Upper lobe of right lung (tissue), 1 donor: ENCODE measurements at places on chromosomes 6 and 20.

DNA sequence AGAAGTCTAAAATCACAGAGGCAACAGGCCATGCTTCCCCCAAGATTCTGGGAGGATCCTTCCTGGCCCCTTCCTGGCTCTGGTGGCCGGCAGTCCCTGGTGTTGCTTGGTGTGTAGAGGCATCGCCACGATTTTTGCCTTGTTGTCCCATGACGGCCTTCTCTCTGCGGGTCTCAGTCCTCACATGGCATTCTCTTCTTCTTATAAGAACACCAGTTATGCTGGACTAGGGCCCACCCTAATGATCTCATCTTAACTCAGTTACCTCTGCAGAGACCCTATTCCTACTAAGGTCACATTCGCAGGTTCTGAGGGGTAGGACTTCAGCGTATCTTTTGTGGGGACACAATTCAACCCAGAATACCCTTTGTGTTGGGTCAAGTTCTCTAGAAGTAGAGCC lies 168.0 kb downstream of the LINC00237 start:
- DNase-seq: no peak

DNA sequence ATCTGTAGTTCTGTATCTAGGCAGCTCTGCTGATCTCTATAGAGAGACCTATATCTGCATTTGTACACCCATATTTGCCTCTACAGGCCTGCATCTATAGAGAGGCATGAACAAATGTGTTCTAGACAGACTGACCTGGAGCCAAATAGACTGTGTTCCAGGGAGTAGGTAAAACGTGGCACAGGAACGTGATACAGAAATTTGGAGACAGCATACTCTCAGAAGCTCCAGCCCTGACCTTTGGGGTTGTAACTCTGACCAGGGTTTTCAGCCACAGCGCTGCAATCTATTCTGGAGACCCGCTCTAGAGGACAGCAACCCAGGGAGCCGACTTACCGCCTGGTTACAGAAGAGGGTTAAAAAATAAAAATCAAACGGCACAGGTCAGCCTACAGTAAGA lies 983 bp downstream of the RBBP9 start:
- no peak for DNase-seq

DNA sequence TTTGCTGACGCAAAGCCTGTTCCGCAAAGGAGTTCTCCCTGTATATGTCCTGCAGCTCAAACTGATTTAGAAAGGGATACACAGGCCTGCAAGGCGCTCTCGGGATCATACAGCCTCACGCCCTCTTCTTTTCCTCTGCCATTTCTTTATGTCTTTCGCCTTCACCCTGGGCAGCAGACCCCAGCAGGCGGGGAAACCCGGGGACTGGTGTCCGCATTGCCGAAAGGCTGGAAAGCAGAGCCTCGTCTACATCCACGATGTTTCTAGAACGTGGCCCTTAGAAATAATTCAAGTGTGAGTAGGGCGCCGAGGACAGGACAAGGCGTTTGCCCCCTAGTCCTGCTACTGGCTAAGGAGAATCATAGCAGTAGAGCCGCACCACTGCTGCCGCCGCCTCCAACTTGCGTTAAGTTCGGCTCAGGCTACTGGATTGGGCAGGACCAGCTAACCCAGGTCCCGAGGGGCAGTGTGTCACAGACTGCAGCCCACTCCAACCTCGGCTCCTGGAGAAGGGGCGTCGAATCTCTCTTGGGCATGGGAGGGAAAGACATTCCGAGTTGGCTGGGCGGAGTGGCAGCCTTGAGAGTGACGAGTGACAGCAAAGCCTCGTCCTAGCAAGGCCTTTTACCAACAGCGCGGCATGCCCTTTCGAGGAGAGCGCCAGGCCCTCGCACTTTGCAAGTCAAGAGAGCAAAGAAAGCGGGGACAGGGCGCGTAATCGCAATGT lies 2.6 kb upstream of the TBX18 start:
- DNase-seq: no peak

DNA sequence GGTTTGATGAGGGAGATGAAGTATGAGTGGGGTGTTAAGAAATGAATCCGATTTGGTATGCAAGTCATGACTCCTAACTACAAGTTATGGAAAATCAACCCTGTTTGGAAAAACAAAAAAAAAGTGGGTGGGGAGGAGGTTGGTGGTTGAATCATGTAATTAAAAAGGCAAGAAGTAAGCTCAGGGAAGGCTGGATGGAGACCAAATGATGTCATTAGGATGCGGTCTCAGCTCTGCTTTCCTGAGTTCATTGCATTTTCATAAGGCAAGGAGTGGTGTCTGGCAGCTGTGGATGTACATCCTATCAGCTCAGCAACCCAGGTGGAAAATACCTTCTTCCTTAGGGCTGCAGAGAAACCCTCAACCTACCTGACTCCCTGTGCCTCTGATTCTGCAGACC lies 60.4 kb upstream of the AKAP12 start:
- no peak for DNase-seq

DNA sequence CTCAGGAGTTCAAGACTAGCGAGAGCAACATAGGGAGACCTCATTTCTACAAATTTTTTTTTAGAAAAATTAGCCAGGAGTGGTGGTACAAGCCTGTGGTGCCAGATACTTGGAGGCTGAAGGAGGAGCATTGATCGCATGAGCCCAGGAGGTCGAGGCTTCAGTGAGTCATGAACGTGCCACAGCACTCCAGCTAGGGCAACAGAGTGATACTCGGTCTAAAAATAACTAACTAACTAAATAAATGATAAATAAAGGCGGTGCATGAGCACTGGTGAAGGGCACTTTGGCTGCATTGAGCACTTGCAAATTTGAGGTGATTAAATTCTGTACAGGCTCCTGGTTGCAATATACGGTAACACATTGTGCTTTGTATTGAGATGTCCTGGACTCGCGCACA lies 13.5 kb downstream of the HLA-A start:
- DNase-seq: no peak

- DNase-seq: no peak
These were observed 20.8 kb downstream of the SDCBP2 start for GRCh38 chr20:1308067-1308701.

- no peak for DNase-seq
These were observed 105.8 kb upstream of the TRAF3IP2 start for GRCh38 chr6:111711476-111711875.

- DNase-seq: no peak
These were observed 1.3 kb downstream of the CEP85L start for GRCh38 chr6:118649918-118650581.

DNA sequence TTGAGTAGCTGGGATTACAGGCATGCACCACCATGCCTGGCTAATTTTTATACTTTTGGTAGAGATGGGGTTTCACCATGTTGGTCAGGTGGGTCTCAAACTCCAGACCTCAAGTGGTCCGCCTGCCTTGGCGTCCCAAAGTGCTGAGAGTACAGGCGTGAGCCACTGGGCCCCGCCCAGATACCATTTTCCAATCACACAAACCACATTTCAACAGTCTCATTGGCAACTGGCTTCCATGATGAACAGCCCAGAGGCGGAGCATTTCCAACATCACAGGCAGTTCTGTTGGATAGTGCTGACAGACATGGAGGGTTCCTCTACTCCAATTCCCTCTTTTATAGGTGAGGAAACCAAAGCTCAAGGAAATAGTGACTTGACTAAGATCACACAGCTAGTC lies 43.9 kb upstream of the PLCB4 start:
- no peak for DNase-seq

GRCh38 chr6:13544454-13545186 lies 29.8 kb upstream of the SIRT5 start:
- DNase-seq: no peak

- DNase-seq: no peak
These were observed 1.5 kb downstream of the HTR1B start for GRCh38 chr6:77461796-77462195.

GRCh38 chr6:37941871-37942270 lies 122.3 kb downstream of the ZFAND3 start:
- DNase-seq: no peak

- no peak for DNase-seq
These were observed 183.2 kb downstream of the TINAG start for GRCh38 chr6:54491431-54491830.

- DNase-seq: no peak
These were observed 65.8 kb downstream of the EYA4 start for GRCh38 chr6:133306931-133307330.

- DNase-seq: no peak
These were observed 47.0 kb downstream of the ZDHHC14 start for GRCh38 chr6:157427969-157428368.

DNA sequence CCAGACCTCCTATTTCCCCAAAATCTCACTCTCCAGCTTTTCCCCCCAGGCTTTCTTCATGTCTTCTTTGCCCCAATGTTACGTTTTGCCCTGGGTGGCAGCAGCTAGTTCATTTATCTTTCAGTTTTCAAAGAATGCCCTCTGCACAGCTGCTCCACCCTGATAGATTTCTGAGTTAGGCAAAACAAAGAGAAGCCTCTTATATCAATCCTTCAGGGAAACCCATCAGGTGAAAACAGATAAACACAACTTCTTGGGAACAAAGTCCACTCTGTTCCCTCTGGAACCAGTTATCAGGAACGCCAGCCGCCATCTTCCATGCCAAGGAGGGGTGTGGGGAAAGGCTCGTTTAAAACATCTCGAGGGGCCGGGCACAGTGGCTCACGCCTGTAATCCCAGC lies 34.0 kb downstream of the ZBTB9 start:
- DNase-seq: no peak

GRCh38 chr6:72248621-72249020 lies 362.3 kb downstream of the RIMS1 start:
- no peak for DNase-seq

DNA sequence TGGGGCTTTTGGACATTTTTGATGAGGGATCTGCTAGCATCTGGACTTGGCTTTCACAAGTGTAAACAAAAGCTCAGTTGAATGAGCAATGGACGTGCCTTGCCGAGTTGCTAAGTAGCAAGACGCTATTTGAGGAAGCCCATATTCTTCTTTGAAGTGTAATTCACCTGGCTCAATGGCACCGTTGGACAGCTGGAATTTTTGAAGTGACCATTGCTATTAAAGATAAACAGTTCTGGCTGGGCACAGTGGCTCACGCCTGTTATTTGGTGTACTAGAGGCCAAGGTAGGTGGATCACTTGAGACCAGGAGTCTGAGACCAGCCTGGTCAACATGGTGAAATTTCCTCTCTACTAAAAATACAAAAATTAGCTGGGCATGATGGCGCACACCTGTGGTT lies 88.8 kb upstream of the SOX4 start:
- no peak for DNase-seq

GRCh38 chr20:51491393-51491792 lies 51.1 kb downstream of the NFATC2 start:
- no peak for DNase-seq

- DNase-seq: no peak
These were observed 154.3 kb downstream of the PREX1 start for GRCh38 chr20:48673507-48673906.

- no peak for DNase-seq
These were observed 351.6 kb upstream of the CNR1 start for GRCh38 chr6:88517737-88518136.

GRCh38 chr20:17843246-17844132 lies 125.1 kb downstream of the SNX5 start:
- no peak for DNase-seq

- no peak for DNase-seq
These were observed 376.4 kb downstream of the HACE1 start for GRCh38 chr6:104483225-104483834.

DNA sequence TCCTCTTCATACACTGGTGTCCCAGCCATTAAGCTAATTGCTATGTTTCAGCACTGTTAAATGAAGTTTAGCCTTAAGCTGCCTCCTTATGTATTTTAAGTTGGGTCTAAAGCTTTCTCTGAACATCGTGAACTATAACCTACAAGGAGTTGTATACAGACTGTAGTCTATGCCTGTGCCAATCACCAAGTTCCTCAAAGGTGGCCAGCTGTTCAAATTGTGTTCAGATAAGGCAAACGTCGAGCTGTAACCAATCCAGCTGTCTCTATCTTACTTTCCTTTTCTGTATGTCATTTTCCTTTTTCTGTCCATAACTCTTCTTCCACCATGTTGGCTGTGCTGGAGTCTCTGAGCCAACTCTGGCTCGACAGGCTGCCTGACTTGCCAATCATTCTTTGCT lies 199.6 kb downstream of the OGFRL1 start:
- no peak for DNase-seq

GRCh38 chr20:48098099-48098498 lies 312.8 kb upstream of the SULF2 start:
- DNase-seq: peak; percentile 37

DNA sequence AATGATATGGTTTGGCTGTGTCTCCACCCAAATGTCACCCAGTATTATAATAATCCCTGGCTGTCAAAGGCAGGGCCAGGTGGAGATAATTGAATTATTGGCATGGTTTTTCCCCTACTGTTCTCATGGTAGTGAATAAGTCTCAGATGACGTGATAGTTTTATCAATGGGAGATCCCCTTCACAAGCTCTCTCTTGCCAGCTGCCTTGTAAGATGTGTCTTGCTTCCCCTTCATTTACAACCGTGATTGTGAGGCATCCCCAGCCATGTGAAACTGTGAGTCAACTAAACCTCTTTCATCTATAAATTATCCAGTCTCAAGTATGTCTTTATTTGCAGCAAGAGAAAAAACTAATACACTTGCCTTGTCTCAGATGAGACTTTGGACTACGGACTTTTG lies 907.3 kb upstream of the MANEA start:
- DNase-seq: no peak

GRCh38 chr20:19212821-19213502 lies 520 bp downstream of the SLC24A3 start:
- peak; percentile 92 for DNase-seq

- no peak for DNase-seq
These were observed 808 bp downstream of the ILRUN start for GRCh38 chr6:34695729-34696188.

DNA sequence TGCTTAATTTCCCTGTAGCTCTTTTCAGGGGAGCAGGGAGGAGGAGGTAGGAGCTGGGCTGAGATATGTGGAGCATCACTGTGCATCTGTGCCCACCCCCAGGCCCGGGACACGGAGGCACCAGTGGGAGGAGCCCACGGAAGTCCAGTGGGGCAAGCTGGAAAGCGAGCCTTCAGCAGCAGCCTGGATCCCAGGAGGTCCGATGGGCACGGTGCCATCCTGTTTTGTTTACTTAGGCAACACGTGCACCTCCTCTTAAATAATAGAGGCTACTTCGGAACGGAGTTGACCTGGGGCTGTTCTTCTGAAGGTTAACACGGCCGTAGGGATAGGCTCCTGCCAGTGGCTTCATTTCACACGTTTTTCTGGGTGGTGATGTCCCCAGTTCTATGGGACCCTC lies 51.6 kb downstream of the CDH4 start:
- DNase-seq: no peak

- DNase-seq: no peak
These were observed 41.7 kb upstream of the REV3L start for GRCh38 chr6:111524735-111525134.

DNA sequence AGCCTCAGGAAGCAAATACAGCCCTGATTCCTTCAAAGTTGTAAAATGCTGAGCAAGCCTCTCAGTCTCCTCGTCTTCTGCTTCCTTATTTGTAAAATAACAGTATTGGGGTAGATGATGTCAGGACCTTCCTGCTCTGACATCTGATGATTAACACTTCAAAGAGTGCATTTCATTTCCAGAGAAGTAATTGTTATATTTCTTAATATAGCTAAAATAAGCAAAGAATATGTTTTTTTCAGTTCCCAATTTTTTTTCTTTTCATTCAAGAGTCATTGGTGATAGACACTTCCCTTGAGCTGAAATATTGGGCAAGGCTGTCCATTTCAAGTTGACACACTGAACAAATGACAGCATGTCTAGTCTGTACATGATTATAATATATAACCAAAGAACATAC lies 53.4 kb downstream of the SLX4IP start:
- no peak for DNase-seq

GRCh38 chr20:8670893-8671215 lies 398.0 kb upstream of the PLCB4 start:
- no peak for DNase-seq
